ENCODE measurements at places on chromosomes 12 and 14.
A peak's percentile ranks its signal among the peaks of the same experiment; 100 is the strongest.

- DNase-seq: no peak
These were observed 329.8 kb downstream of the PAWR start for GRCh38 chr12:79360936-79361335.

DNA sequence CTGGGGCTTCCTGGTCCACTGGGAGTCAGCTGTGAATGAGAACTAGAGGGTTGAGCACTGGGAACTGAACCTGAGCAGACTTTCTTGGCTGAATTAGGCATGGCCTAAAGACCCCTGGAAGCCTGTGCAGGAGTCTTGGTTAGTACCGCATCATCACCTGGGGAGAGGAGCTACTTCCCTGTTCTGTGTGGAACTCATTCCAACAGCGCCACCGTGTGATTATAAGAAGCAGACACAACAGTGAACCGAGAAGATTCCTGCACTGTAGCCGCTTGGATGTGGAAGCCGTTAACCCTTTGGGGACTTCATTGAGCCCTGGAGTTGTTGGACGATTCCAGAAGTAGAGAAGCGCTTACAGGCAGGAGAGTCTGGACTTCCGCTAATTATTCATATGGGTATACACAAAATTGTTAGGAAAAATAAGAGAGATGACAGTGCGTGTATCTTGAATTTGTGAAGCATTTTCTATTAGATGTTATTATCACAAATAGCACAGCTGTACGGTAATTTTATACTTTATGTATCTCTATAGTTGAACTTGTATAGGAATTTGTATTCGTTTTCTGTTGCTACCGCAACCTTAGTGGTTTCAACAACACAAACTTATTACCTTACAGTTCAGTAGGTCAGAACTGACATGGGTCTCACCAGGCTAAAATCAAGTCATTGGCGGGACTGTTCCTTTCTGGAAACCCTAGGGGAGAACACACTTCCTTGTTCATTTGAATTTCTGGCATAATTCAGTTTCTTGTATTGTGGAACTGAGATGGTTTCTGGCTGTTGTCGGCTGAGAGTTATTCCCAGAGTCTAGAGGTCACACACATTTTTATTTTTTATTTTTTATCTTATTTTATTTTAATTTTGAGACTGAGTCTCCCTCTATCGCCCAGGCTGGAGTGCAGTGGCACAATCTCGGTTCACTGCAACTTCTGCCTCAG is 100.7 kb downstream of the C2CD5 start:
- peak; percentile 18 for DNase-seq

- no peak for DNase-seq
These were observed 15.4 kb downstream of the ISCA2 start for GRCh38 chr14:74508844-74509428.

- no peak for DNase-seq
These were observed 17.3 kb upstream of the RFLNA start for GRCh38 chr12:124277394-124278241.

GRCh38 chr12:60257063-60257462 is 661.2 kb downstream of the SLC16A7 start:
- DNase-seq: no peak

GRCh38 chr12:73235387-73235786 is 963.2 kb downstream of the TRHDE start:
- DNase-seq: no peak

DNA sequence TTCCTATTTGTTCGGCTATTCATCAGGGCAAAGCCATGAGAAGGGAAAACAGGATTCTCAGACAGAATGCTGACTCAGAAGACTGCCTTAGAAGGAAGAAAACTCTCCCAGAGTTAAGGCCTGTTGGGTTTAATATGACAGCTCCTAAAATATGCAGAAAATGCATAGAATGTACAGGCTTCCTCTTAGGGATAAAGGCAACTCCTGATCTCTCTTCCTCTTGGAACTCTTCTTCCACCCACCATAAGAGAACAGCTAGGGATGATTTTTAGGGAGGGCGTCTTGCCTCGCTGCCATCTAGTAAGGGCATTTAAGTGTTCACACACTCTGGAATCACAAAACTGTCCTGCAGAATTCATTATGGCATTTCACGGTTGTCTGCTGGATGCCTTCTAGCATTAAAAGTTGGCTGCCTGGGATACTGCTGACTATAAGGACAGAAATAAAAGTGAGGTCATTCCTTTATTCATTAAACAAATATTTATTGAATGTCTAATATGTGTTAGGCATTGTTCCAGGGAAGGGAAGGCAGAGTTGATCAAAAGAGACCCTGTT is 73.7 kb downstream of the DCAF5 start:
- no peak for DNase-seq

GRCh38 chr14:97924922-97925613 is 1127.9 kb downstream of the VRK1 start:
- no peak for DNase-seq

DNA sequence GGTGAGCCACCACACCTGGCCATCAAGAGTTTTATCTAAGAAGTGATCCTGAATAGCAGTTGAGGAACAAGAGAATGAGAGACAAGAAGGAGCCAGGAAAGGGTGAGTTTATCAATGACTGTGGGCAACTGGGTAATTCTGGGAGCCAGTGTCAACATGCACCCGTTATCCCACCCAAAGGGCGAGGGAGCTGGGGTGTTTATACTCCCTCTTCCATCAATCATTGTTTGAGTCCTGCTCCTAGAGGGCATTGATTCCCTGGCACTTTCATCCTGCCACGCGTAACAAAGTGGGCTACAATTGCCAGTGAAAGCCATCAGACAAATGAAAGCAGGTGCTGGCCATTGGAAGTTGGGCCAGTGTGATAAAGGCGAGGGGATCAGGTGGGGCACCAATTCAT is 136.3 kb downstream of the SUDS3 start:
- no peak for DNase-seq
